ENCODE measurements at places on chromosomes 11 and 22. TPM values are rescaled to one million over a fixed set of nuclear protein-coding genes. Genes with fewer than 3 reads are reported as not detected.
A peak's percentile ranks its signal among the peaks of the same experiment; 100 is the strongest.

GRCh38 chr11:95556011-95556341, 233.6 kb downstream of the FAM76B start:
- no peaks in the 10 kb centered on the region for H3K4me1 ChIP-seq
- no peak overlapping the region for H3K4me3 ChIP-seq

GRCh38 chr11:8105666-8106065, 24.7 kb downstream of the TUB start:
- no peak for DNase-seq
- no peak overlapping the region for H3K4me3 ChIP-seq
- H3K27me3 ChIP-seq: no peaks in the 10 kb centered on the region
- no peaks in the 10 kb centered on the region for H3K36me3 ChIP-seq

DNA sequence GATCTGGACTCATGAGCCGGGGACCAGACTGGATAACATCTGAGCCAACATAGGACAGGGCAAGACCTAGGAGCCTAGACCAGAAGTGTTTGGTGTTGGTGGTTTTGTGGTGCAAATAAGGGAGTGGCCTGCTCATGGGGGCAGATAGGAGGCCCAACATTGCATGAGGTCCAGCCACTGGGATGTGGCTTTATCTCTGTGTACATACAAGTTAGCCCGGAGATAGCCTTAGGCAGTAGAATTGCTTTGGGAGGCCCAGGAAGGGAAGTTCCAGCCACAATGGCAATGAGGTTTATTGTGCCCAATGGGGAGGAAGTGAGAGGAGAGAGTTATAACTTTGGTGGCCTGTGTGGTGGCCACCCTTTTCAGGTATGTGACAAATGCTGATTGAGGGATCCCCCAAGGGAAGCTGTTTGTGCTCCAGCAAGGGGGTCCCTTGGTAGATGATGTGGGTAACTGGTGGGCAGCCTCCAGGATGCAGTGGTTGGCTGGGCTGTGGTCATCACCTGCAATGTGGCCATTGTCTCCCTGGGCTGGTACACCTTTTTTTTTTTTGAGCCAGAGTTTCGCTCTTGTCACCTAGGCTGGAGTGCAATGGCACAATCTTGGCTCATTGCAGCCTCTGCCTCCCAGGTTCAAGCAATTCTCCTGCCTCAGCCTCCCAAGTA, 6.4 kb downstream of the LMO2 start:
- H3K4me3 ChIP-seq: no peak overlapping the region
- no peaks in the 10 kb centered on the region for H3K27me3 ChIP-seq
- no peaks in the 10 kb centered on the region for H3K36me3 ChIP-seq
- DNase-seq: no peak
- no peaks in the 10 kb centered on the region for H3K4me1 ChIP-seq

- no peak overlapping the region for H3K4me3 ChIP-seq
- no peak for DNase-seq
- no peaks in the 10 kb centered on the region for H3K27me3 ChIP-seq
- H3K4me1 ChIP-seq: no peaks in the 10 kb centered on the region
- no peaks in the 10 kb centered on the region for H3K36me3 ChIP-seq
Measured at GRCh38 chr22:43783777-43784176, 28.3 kb downstream of the EFCAB6 start.

DNA sequence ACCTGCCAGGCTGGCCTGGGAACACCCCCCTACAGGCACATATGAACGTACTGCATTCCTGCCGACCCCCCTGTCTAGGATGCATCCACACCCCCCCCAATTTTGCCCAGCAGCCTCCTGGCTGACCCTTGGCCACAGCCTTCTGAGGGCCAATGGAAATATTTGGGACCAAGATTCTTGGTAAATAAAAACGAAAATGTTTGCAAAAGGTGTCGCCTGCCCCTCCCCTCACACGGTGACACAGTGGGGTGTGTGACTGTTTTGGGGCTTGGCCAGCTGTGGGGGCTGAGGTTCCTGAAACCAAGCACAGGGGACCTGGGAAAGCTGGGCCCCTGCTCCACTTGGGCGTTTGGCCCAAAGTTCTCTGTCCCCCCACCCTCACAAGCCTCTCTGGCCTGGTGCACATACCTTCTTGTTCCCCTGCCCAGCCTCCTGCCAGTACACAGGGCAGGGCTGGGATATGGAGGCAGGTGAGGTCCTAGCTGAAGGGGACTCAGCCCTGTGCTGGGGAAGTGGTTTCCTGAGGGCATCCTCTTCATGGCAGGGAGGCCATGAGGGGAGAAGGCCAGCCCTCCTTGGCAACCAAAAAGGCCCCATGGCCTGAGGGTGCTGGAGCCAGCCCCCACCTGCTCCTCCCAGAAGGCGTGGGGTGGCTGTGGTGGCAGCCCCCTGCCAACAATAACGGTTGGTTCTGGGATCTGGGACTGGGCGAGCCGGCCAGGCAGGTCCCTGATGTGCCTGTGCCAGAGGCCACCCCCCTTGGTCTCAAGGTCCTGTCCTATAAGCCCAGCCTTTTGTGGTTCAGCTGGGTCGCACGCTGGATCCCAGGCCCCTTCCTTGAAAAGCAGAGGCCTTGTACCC, 2.1 kb upstream of the CRACR2B start:
- peak overlapping the region; percentile 78 for H3K27ac ChIP-seq
- H3K4me1 ChIP-seq: peaks cover 68% of the 10 kb centered on the region
- peaks cover 3% of the 10 kb centered on the region for H3K27me3 ChIP-seq
- no peak for DNase-seq

DNA sequence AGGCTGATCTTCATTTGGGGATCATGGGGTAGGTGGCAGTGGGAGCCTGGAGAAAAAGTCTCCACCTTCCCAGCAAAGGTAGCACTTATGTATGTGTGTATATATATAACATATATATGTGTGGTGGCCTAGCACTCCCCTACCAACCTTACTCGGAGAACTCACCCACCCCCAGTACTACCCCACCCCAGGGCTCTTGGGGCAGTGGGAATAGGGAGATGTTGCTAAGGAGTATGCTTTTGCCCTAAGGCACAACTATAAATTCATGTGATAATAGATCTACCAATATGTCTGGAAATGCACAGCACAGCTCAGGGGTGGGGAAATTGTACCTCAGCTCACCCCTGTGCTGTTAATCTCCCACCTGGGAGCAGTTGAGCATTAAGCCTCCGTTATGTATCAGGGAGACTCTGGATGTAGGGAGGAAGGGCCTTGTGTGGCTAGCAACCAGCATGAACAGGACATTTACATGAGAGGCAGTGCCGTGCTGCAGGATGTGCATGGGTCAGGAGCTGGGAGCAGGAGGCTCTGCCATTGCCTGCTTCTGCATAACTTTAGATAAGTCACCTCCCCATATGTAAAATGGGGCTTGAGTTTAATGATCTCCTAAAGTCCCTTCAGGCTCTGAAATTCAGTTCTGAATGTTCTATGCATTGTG, 57.3 kb downstream of the C11orf91 start:
- H3K36me3 ChIP-seq: no peaks in the 10 kb centered on the region
- peaks cover 15% of the 10 kb centered on the region for H3K27me3 ChIP-seq
- peaks cover 4% of the 10 kb centered on the region for H3K4me1 ChIP-seq
- no peak overlapping the region for H3K4me3 ChIP-seq

GRCh38 chr11:894575-895201, 15.9 kb downstream of the CHID1 start:
- peaks cover 14% of the 10 kb centered on the region for H3K36me3 ChIP-seq
- H3K27ac ChIP-seq: no peak overlapping the region
- no peaks in the 10 kb centered on the region for H3K27me3 ChIP-seq
- no peak overlapping the region for H3K4me3 ChIP-seq
- DNase-seq: no peak
- H3K4me1 ChIP-seq: no peaks in the 10 kb centered on the region

DNA sequence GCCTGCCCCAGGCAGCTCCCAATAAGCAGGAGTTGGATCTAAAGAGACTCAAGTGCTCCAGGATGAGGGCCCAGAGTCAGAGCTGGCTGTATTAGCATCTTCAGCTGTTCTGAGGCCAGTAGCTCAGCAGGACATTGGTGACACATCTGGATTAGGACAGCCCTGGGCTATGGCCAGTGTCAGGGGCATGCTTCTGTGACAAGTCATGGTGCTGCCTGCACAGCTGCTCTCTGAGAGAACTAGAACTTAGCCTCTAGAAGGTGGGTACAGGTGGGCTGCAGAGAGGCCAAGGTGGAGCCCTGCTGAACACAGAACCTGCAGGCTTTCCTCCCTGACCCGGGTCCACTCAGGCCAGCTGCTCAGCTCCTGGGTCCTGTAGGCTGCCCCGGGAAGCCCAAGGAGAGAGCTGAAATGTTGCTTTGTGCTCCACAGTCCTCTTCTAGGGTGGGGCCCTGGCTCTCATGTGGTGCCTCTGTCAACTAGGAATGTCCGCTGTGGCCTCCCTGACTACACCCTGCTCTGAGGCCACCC, 426.9 kb downstream of the SOX6 start:
- no peaks in the 10 kb centered on the region for H3K4me1 ChIP-seq
- H3K36me3 ChIP-seq: no peaks in the 10 kb centered on the region
- no peaks in the 10 kb centered on the region for H3K27me3 ChIP-seq
- no peak for DNase-seq
- no peak overlapping the region for H3K4me3 ChIP-seq
- H3K27ac ChIP-seq: no peak overlapping the region

The CD3D gene
- 8.5 TPM for total RNA-seq

The LDHAL6A gene
- total RNA-seq: not detected

The NCAM1 gene
- total RNA-seq: 4.2 TPM
